ENCODE measurements at places on chromosomes 5 and 9.
A peak's percentile ranks its signal among the peaks of the same experiment; 100 is the strongest.

- DNase-seq = no peak
Measured at GRCh38 chr5:98530224-98530623, 243.2 kb upstream of the RGMB start.

DNA sequence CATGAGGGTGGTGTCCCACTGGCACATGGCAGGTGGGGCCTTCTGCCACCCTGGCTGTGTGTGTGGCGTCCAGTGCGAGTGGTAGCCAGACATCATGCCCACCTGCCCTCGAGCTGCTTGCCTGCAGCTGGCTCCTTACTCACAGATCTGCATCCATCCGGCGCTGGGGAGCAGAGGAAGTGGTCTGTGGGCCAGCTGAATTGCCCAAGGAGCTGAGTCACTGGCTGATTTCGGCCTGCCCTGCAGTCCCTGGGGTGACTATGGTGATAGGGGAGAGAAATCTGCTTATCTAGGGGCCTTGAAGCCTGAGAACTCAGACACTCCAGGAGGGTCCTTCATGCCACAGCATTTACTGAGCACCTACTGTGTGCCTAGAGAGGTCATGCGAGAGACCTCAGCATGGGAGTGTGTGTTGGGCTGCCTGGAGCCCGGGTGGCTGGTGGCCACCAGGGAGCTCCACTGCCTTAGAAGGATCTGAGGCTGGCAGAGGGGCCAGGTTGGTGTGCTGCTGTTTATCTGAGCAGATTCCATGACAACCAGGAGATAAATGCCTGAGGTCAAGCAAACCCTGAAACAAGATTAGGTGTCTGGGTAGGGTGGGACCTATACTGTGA, 57.1 kb downstream of the SLC22A5 start:
- peak; percentile 38 for DNase-seq

GRCh38 chr5:34047774-34048572, 5.0 kb upstream of the C1QTNF3 start:
- DNase-seq = no peak

DNA sequence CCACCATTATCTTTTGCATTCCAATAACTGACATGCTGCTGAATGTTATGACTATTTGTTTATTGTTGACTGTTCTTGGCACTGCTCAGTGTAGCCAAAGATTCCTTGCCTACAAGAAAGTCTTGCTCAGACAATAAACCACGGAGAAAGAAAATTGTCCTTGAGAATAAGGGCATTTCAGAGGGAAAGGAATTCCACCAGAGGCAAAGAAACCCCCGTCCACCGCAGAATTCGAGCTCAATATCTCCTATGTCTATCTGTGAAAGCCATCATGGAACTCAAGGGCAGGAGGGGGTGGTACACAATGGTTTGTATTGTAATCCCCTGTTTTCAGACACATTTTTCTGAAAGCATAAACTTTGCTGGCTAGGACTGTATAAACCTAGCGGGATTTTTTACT, 70.3 kb upstream of the ADAMTS16 start:
- DNase-seq = no peak

DNA sequence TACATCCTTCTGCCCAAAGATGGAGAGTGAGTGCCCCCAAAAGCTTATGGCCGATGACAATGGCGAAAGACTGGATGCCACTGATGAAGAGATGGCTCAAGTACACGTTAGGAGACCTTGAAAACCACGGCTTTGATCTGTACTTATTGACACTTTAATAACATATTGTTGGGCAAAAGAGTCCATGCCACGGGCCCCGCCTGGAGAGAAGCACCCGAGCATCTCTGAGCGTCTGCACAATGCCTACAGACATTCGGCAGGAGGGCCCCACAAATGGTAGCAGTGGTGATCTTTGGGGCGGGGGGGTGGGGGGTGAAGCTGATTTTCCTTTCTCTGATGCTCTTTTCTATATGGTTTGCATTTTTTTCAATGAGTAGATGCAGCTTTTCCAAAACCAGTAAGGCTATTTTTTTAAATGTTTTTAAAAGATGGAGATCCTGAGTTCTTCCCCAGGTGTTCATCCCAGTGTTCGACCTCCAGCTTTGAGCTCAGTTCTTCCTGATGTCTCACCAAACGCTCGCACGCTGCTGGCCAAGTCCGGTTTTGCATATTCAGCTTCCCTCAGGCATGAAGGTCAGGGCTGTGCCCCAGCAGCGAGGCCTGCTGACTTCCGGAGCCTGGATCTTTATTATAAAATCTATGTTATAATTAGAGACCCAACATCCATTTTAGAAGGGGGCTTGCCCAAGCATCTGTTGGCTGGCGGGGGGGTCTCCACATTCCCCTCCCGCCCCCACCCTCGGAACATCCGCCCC, 34.3 kb upstream of the BARHL1 start:
- no peak for DNase-seq

DNA sequence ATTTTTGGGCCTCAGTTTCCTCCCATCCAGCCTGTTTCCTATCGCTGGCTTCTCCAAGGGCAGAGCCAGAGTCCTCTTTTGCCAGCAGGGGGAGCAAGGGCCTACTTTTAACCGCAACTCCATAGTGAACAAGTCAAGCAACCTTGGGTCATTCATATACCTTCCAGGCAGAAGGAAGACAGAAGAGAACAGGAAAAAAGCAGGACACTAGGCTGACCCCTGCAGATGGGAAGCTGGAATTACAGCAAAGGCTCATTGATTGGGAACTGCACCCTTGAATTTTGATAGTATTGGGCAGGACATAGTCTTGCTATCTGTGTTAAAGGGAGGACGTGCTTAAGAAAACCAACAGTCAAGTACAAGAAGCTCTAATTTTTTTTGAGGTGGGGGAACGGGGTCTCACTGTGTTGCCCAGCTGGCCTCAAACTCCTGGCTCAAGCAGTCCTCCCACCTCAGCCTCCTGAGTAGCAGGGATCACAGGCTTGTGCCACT, 30.1 kb downstream of the QRFP start:
- DNase-seq = peak; percentile 23

- DNase-seq = peak; percentile 42
Measured at GRCh38 chr9:4117835-4118610, 181.8 kb downstream of the GLIS3 start.

- DNase-seq = no peak
Measured at GRCh38 chr9:80948066-80948465, 741.3 kb downstream of the TLE1 start.

Measured in T-helper 9 cell (primary cell).